ENCODE measurements at places on chromosomes 7 and 10.

- DNase-seq: peak; percentile 11
These were observed 265.7 kb upstream of the BMPER start for GRCh38 chr7:33639552-33640197.

- no peak for DNase-seq
These were observed 4.4 kb downstream of the PRKAR2B start for GRCh38 chr7:107048783-107049418.

DNA sequence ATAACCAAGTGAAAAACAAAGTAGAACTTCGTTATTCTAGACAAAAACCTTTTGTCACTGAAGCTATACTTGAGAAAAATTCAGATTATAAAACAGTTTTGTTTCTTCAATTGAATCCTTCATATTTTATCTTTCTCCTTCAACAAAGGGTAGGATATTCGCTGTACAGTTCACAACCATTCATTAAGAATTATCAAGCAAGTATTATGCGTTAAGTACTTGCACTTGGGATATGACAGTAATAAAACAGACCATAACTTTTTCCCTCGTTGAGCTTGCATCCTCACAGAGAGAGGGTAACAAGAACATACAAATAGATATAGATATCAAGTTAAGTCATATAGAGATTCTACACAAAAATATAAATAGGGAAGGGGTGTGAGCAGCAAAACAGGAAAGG lies 61.2 kb upstream of the MEOX2 start:
- no peak for DNase-seq

DNA sequence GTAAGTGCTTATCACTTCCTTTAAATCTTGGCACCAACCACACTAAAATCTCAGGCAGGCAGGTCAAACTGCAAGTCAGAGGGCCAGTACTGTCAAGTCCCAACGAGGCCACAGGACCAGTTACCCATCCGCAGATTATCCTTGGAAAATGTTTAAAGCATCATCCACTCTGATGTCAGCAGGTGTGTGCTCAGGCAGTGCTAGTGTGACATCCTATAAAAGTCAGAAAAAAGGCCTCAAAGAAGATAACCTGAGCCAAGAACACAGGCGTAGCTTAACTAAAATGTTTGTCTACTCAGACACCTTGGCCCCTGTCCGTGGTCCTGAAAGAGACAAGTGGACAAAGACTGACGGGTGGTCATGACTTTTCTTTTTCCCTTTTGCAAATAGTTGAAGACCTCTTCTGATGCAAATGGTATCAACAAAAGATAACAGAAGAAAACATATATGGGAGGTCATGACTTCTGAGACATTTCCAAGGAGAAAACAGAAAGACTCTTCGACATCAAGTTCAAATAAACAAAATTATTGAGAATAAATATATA lies 309.3 kb downstream of the KCNMA1 start:
- DNase-seq: peak; percentile 3

GRCh38 chr10:82136103-82136502 lies 261.1 kb downstream of the NRG3 start:
- no peak for DNase-seq

- DNase-seq: no peak
These were observed 102.1 kb upstream of the MDFIC start for GRCh38 chr7:114819616-114820362.

GRCh38 chr10:642186-642890 lies 47.1 kb downstream of the DIP2C start:
- no peak for DNase-seq

DNA sequence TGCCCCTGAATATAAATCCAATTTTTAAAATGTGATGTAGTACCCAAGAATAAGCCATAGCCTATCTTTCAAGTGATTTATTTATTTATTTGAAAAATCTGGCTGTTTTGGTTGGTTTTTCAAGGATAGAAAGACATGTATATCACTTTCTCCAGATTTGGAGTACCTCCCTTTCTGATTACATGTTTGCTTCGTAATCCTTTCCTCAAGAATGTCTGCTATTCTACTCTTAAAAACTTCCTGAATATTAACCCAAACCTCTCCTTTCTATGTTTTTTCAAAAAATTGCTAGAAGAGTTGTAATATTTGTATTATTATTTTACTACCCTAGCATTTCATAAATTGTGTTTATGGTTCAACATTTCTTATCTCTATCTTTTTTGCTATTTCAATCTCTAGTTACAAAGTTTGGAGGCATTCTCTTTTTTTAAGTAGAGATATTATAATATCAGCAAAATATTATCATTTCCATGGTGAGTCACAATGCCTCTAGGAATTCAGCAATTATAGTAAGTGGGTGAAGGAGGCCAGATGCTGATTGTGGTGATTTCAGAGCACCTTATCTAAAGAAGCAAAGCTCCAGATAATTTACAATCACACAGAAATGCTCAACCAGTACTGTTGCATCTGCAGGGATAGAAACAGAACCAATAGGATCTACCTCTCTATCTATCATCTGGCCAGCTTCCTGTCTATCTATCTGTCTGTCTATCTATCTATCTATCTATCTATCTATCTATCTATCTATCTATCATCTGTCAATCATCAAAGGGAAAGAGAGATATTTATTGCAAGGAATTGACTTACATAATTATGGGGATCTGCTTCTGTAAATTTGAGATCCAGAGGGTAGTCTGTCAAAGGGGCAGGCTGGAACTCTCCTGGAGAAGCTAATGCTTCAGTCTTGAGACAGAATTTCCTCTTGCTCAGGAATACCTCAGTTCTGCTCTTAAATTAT lies 412.5 kb upstream of the SEMA3C start:
- no peak for DNase-seq

GRCh38 chr10:122531939-122532338 lies 28.6 kb upstream of the DMBT1 start:
- DNase-seq: no peak

- no peak for DNase-seq
These were observed 123.7 kb downstream of the IMMP2L start for GRCh38 chr7:111438369-111439289.

- DNase-seq: no peak
These were observed 231.5 kb downstream of the TNS3 start for GRCh38 chr7:47350425-47350824.

DNA sequence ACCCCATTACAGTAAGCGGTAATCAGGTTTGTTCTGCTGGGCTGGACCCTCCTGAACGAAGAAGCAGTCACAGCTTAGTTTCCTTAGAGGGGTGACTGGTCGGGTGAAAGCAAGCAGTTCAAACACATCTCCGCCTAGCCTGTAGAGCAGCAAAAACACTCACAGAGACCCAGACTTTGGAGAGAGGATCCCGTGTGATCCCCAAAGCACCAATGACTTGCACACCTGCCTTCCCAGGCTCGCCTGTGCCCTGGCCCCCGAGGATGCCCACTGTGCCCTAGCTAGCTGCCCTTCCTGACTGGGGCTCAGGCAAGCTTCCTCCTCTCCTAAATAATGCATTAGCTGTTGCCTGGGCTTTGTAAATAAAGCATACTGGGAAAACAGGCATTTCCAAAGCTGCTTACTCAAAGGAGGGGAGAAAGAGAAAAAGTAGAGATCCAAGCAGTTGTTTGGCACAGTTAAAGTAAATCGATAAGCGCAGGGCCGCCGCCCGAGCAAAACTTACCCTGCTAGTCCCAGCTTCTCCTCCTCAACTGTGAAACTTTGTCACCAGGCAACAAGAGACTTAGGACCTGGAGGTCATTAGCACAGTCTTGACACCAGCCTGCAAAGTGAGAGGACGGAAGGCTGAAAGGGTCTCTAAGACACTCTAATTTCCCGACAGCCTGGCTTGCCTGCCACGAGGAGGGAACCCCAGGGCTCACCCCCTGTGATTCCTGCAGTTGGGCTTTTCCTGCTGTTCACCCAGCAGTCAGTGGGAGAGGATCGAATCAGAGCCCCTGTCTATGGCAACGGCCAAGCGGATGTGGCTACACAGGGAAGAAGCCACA lies 4.8 kb downstream of the LRRC18 start:
- no peak for DNase-seq

DNA sequence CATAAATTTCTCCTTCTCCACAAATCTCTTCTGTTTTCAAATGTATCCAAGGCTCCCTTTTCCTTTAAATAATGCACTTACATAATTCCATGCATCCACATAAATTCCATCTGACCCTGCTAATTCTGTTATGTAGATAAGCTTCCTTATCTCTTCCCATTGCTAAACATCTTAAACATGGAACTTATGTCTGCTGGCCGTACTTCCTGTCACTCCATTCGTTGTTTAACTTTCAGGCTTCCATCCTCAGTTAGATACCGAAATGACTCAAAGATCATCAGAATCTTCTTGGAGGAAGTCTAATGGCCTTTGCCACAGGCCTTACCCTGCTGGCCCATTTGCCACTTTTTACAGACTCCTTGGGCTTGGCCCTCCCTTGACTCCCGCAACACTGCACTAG lies 330.9 kb downstream of the GFRA1 start:
- DNase-seq: no peak

DNA sequence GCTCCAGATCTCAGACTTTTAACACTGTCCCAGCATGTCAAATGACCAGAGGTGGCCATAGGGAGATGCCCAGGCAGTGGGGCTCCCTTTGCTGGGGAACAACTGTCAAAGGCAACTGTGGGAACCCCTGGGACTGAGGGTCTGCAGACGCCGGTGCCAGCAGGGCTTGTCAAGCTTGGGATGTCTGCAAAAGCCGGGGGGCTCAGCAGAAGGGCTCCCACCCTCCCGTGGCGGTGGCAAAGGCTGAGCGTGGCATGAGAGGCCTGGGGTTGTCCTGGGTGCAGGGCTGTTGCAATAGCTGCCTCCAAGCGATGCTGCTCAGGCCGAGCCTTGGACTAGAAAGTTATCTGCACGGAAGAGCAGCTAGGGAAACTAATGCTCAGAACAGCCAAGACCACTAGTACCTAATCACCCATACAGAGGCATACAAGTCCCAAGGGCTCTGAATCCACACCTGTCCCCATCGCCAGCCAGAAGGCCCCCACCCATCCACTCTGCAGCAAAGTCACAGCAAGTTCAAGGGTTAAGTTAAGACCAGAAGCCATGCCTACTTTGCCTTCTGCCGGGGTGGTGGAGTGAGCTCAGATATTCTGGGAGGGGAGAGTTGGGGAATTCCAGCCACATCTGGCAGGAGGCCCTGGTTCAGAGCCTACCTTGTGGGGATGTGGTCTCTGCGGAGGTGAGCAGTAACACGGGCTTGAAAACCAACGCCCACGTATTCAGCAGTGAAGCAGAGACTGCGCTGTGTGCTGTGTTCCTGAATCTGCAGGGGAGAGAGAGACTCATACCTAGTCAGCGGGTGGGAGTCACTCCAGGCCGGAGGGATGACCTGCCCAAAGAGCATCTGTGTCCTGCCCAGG lies 4.6 kb downstream of the SH2B2 start:
- no peak for DNase-seq

DNA sequence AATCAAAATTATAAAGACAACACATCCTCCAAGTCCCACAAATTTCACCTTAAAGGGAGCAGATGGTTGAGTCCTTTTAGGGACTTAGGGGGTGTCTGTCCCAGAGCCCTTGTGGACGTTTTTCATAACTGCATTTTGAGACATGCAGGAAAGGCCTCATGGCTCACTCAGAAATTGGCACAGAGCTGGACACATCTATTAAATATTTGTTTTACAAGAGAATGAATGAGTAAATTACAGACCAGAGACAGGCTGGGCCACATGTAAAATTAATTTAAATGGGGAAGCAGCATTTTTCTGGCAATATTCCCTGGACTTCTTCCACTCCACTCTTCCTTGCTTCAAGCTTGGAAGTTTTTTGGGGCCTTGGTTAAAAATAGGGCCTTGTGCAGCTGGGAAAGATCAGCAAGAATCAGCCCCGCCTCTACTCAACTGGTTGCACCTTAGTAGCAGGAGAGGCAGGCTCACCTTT lies 20.0 kb downstream of the LAMB1 start:
- DNase-seq: no peak

DNA sequence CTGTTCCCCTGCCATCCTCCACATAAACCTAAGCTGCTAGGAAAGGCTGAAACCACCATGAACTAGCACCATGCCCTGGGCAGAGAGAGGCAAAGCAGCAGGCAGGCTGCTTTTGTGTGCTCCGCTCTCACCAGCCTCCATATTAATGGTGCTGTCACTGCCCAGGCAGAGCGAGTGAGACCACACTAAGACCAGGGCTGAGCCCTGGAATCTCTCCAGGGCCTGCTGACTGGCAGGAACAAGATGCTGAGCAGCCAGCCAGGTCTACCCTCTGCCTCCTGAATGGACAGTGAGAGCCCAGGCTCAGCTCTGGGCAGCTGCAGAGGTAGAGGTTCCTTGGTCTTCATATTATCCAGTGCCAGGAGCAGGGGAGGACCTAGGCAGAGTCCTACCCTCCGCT lies 1.6 kb upstream of the CRHR2 start:
- no peak for DNase-seq

- DNase-seq: no peak
These were observed 1.1 kb downstream of the ZDHHC4 start for GRCh38 chr7:6578114-6579084.

DNA sequence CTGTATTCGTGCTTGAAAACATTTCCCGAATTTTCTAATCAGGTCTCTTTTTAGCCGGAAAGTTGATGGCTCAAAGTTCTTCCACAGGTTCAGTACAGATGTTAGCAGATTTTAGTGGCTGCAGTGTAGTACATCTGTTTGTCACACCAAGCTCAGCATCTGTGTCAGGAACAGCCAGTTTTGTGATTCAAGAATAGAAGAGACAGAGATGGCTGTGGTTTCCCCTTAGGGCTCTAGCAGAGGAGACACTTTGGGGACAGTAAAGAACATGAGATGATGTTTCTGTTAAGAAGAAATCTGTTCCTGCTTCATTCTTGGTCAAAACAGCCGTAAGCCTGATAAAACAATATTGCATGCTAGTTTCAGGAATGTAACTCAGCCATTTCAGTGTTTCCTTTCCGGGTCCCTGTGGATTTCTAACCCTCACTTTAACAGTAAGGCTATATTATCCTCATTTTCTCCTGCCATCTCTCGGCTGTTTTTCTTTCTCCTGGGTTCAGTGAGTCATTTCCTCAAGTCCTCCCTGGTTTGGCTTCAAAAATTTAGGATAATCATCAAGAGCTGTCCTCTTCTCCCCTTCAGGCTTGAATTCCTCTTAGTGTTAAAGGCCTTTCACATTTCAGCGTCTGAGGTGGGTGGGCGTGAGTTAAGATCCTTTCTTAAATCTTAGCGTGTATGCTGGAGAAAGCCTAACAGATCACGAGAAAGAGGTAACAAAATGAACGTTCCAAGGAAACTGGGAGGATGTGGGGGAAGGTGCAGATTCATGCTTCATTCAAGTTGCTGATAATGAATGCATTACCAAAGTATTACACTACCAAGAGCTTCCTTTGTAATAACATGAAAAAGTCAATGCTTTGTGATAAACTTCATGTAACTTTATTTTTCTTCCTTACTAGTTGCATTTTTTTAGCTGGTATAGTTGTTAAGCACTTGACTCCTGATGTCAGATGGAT lies 37.1 kb upstream of the BICC1 start:
- DNase-seq: no peak

DNA sequence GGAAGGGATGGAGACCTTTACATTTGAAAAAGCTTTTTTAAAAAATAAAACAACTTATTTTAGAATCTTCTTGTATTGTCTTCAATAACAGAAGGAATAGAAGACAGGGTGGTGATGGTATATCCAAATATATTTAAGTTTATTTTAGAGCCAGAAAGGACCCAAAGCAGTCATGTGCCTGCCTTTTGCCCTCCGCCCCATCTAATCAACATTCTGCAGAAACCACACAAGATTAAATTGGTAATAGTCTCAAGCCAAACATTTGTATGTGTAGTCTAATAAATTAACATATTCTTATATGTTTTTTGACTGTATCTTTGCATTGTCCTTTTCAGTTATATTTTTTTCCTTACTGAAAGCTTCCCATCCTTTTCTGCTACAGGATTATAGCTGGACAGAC lies 16.5 kb upstream of the NUP42 start:
- DNase-seq: no peak

All from inflammatory macrophage treated with lipopolysaccharide for 1 hour (primary cell).